Esophagus squamous epithelium (tissue), 5 donors: ENCODE measurements at places on chromosomes 6 and 20.

DNA sequence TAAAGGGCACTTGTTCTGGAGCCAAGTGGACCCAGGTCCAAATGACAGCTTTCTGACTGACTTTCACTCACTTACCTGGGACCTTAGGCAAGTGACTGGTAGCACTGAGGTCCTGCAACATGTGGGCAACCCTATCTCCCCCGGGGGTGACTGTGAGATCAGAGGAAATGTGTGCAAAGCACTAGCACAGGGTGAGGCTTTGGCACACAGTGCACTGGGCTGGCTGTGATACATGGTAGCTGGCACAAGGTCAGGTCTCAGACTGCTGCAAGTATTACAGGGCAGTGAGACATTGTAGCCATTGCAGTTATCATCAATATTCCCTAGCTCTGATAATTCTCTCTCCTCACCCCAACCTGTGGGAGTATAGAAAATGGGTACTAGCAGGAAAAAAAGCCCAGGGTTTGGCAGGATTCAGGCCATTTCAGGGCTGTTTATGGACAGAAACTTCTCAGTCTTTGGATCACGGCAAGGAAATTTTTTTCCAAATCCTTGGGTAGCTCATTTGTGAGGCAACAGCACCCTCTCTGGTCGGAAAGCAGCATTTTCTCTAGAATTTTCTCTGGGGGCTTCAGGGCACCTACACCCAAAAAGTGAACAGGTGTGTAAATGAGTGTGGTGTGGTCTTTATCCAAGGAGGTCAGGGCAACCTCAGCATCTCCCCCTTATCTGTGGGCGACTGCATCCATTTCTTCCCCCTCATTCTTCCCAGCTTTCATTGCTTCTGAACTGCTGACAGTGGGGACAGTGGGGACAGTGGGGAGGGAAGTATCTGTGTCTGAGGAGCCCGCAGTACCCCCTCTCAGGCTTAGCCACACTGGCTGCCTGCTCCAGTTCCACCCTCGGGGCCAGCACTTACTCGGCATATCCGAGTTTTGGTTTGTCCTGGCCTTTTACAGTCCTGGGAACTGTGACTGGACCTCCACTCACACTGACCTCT is 148.7 kb upstream of the PHACTR3 start:
- no peak for DNase-seq

- DNase-seq, result no peak
Observed at GRCh38 chr20:63863021-63863797, 1.9 kb upstream of the TPD52L2 start.

- DNase-seq, result no peak
Observed at GRCh38 chr20:60016406-60016805, 58.2 kb downstream of the CDH26 start.

- DNase-seq, result no peak
Observed at GRCh38 chr20:4937407-4938319, 63.6 kb downstream of the SLC23A2 start.

- no peak for DNase-seq
Observed at GRCh38 chr6:145012039-145012662, 723.2 kb downstream of the EPM2A start.

DNA sequence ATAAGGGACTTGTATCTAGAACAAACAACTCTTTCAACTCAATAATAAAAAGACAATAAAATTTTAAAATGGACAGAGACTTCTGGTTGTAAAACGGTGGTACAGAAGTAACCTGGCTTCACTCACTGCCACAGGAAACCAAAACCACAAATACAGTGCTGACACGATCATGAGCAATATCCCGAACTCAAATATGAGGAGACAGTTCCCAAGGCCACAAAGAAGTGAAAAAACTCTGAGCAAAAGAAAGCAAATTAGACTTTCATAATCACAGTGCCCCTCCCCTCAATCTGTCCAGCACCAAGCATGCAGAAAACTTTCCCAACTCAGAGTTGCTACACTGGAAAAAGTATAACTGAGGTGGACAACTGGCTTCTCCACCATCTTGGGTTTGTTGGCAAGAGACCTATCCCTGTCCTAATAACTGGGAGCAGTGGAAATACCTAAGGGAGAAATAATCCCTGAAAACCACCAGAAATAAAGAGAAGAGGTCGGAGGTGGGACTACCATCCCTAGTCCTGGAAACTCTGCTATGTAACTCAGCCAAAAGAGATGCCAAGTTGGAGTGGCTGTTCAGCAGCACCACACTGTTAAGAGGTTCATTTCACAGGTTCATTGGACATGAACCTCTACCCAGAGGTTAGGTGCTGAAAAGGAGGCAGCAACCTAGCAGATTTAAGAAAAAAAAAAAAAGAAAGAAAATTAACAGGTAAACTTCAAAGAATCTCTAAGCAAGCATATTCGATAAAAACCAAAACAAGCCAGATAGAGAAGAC is 55.5 kb downstream of the REV3L start:
- DNase-seq, result no peak

GRCh38 chr6:3712827-3713665 is 38.5 kb downstream of the PXDC1 start:
- DNase-seq, result no peak

DNA sequence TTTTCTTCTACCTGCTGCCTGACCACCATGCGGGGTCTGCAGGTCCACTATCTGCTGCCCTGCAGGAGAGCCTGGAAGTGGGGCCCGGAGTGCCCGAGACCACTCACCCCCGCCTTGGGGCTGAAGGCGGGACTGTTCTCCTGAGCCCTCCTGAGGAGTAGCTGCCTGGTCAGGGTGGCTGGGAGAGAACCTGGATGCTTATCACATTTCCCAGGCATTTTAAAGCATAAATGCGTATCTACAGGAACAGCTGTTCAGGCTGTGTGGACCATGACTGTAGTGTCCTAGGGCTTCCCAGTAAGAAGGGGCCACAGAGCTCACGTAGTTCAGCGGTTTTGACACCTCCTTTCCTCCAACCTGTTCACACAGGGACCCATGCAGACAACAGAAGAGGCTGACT is 123.3 kb downstream of the AGPAT4 start:
- no peak for DNase-seq

DNA sequence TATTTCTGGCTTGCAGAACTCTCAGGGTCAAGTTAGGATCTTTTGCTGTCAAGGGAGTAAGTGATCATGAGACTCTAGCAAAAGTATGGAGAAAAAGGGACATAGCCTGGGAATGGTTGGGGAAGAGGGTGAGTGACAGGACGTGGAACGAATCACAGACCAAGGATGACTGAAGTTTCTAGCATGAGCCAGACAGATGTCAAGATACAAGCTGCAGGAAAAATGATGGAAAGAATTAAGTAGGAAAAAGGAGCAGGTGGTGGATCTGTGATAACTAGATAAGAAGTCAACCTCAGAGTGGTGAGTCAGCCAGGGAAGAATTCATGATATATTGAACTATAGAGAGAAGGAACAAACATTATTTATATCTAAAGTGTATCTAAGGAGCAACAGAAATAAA is 159.8 kb upstream of the SYNDIG1 start:
- DNase-seq, result no peak

- no peak for DNase-seq
Observed at GRCh38 chr20:63857764-63858392, 3.4 kb upstream of the ABHD16B start.

DNA sequence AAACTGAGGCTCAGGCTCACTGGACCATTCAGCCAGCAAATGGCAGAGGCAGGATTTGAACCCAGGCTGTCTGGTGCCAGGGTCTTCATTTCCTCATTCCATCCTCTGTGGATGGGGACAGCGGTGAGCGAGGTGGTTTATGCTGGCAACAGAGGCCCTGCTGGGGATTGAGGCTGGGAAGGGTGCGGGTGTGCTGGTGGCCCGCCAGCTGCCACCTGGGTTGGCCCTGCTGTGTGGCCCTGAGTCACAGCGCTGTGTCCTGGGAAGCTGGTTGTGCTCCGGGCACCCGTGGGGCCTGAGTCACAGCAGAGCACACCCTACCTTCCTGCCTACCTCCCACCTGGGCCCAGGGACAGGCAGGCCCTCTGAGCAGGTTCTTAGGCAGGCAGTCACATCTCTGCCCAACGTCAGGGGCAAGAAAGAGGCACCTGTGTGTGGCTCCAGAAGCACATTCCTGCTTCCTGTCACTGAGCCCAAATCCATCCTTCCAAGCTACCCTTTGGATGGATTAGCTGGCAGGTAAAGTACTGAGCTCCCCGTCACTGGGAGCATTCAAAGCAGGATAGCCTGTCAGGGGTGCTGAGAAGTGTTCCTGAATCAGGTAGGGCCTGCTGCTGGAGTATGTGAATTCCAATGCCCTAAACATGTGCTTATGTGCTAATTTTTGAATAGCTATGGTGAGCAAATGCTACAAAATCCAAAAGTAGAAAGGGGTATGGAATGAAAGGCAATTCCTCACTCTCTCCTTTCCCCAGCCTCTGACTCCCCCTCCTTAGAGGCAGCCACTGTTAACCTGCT is 53.9 kb downstream of the CEBPB start:
- no peak for DNase-seq

DNA sequence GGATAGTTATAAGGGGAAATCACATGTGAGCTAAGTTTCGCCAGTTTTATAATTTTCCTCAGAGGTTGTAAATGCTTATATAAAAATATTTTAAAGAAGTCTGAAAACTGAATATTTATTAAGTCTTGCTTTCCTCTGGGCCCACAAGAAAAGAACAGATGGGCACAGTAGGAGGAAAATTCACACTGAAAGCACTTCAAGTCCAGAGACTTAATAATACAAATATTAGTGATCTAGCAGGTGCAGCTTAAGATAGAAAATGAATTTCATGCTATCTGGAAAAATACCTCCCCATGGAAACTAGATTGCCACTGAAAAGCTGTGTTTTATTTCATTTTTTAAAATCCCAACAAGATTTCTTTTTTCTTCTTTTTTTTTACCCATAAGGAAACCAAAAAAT is 47.2 kb downstream of the ORC3 start:
- no peak for DNase-seq

- DNase-seq, result no peak
Observed at GRCh38 chr20:25324412-25324811, 66.2 kb downstream of the ABHD12 start.

DNA sequence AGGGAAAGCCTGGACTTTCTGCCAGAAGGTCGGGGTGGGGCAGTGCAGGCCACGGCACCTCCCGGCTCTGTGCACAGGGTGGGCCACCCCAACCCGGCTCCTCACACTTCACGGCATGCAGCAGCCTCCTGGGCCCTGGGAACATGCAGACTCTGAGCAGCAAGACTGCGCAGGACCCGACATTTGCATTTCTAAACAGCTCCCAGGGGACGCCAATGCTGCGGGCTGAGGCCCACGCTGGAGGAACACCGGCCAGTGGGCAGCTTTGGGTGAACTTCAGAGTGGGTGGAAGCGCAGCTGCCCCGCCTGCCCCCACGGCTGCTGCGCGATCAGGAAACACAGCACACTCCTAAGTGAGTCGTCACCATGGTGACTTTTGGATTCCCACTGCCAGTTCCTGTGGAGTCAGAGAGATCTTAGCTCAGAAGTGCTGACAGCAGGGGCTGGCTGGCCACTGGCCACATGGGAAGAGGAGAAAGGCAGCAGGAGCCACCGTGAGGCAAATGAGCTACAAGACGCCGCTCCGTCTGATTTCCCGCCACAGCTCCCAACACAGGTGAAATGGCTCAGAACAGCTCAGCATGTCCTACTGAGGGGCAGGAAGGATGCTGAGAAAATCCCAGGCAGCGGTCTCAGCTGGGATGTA is 52.1 kb downstream of the RNASET2 start:
- no peak for DNase-seq

- no peak for DNase-seq
Observed at GRCh38 chr6:146984251-146984924, 219.8 kb upstream of the STXBP5 start.

GRCh38 chr20:57388953-57389694 is 2.1 kb upstream of the RBM38 start:
- DNase-seq, result peak; percentile 34

GRCh38 chr20:31968291-31969126 is 558 bp downstream of the XKR7 start:
- DNase-seq, result no peak

GRCh38 chr6:167000759-167001158 is 1.6 kb downstream of the CEP43 start:
- DNase-seq, result no peak

- no peak for DNase-seq
Observed at GRCh38 chr20:22446613-22447446, 137.5 kb downstream of the FOXA2 start.

- no peak for DNase-seq
Observed at GRCh38 chr6:42419490-42420280, 32.0 kb downstream of the TRERF1 start.

GRCh38 chr6:166514196-166514595 is 72.3 kb downstream of the RAMACL start:
- DNase-seq, result no peak

GRCh38 chr6:115902436-115902835 is 158.3 kb downstream of the FRK start:
- no peak for DNase-seq

- no peak for DNase-seq
Observed at GRCh38 chr20:57508381-57508780, 16.6 kb downstream of the CTCFL start.

DNA sequence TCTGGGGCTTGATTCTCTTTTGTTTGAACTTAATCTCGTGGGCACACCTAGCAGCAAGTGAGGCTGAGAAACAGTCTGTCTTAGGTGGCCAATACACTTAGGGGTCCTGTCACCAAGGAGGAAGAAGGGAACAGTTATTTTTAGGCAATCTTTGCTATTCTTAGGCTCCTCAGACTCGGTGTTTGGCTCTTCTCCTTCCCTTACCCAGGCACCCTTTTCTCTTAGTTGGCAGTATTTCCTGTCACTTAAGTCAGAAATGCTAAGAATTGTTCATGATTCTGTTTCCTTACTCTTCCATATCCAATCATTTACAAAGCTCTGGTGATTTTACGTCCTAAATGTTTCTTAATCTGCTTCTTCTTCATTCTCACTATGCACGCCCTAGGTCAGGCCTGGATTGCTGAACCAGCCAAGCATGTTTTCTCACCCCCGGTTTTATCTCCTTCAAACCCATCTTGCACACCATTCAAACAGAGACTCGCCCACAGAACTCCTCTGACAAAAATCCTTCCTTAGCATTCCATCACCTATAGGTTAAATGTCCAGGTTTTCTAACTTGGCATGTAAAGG is 45.2 kb upstream of the TMEM217 start:
- no peak for DNase-seq

GRCh38 chr6:80217794-80218193 is 111.3 kb downstream of the BCKDHB start:
- no peak for DNase-seq

- DNase-seq, result no peak
Observed at GRCh38 chr6:167115054-167115453, 7.8 kb upstream of the CCR6 start.

DNA sequence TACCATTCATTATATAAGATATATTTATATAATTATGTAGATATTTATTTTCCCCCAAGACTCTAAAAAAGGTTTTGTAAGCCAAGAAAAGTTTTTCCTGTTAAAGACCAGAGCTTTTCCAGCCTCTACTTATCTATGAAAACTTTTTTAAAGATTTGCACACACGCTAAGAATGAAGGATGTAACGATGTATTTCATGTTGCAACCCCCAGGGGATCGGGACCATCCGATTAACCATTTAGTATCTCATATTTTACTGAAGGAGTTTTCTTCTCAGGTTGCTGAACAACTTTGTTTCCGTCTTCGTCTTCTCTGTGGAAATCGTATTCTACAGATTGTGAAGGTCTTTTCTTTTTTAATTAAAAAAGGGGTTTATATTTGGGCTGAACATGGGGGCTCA is 70.0 kb upstream of the SASH1 start:
- DNase-seq, result no peak
